Aorta (tissue), 5 donors: ENCODE measurements at places on chromosomes 4 and X.

DNA sequence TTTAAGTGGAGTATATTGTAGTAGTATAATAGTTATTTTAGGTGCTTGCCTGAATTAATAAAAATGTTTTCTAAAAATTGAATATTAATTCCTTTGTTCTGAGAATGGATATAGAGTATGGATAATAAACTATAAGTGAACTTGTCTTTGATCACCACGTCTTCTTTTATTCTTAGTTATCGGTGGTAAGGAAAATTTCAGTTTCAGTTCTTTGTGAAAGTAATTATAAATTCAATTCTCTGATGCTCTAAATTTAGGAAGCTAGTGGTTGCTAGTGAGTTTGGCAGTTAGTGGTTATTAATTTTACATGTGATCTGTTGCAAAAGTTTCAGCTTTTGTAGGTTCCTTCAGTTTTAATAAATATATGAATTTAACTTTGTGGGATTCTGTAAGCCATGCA is 30.8 kb downstream of the MRPL1 start:
- no peak for DNase-seq

- no peak for DNase-seq
Observed at GRCh38 chrX:65574356-65574755, 39.8 kb upstream of the LAS1L start.

DNA sequence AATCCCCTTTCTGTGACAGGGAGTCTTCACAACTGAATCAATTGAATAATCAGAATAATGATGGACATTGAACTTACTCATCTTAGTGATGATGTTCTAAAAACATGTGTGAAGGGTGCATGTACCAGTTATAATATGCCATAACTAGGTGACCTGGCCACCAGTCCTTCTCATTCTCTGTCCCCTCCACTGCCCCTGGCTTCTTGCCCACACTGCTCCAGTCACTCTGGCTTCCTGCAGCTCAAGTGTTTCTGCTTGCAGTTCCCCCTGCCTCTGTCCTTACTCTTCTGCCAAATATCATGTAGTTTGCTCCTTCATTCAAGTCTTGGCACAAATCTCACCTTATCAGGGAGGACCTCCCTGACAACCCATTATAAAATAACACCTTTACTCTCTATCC is 168.1 kb upstream of the SLC7A11 start:
- no peak for DNase-seq

DNA sequence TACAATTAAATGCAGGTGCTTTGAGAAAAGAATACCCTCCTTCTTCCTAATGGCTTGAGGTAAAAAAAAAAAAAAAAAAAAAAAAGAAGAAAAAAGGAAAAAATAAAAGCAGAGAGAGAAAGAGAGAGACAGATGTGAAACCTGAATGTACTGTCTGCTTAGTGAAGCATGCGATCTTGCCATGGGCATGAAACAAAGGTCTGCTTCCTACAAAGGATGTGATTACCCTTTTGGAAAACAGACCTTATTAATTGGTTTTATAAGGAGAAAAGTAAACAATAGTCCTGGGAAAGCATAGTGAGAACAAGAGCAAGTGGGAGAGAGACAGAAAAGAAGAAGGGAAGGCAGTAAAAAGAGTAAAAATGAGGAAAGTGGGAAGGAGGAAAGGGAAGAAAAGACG is 526.1 kb upstream of the PABPC4L start:
- no peak for DNase-seq

DNA sequence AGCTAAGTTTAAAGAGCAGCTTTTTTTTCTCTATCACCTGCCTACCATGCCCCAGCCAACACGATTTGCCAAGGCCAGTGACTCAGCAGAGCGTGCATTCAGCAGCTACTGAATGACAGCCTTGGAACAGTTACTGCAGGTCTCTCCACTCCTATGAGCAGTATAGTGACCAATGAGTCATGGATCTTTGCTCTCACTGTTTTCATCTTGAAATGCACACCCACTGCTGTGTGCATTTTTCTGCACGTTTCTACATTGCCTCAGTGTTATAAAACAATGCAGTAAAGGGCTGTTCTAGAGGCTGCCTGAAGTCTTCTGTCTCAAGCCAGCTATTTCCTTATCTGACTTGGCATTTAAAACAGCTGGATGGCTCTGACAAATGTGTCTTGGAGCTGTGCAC is 66.0 kb upstream of the C4orf54 start:
- DNase-seq = peak; percentile 72

GRCh38 chr4:4254666-4255065 is 6.6 kb upstream of the TMEM128 start:
- no peak for DNase-seq

DNA sequence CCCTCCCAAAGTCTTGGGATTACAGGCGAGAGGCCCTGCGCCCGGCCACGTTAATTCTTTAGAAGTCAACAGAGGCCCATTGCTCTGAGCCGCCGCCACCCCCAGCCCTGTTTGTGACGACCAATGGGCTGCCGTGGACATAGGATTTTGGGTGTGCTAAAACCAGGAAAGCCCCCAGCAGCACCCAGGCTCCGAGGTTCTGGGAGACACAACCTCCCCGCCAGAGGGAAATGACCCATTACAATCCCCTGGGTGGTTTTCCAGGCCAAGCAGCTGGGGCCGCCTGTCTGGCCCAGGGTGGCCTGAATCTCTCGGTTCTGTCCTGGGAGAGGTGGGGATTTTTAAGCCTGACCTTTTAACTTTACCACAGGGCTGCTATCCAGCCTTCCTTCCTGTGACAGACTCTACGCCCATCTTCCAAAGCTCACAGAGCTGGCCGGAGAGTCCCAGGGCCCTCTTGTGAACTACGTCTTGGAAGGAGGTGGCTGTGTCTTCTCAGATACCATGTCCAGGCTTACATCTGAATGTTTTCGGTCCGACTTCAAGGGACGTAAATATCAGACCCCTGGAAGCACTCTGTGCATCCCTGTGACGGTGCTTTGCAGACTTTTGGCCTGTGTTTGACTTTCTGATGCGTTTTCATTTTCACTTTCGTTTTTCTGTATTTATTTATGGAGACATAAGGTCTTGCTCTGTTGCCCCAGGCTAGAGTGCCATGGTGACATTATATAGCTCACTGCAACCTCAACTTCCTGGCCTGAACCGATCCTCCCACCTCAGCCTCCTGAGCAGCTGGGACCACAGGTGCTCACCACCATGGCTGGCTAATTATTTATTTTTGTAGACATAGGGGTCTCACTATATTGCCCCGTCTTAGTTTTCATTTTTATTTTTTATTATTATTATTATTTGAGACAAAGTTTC is 36.0 kb downstream of the P2RY8 start:
- no peak for DNase-seq

DNA sequence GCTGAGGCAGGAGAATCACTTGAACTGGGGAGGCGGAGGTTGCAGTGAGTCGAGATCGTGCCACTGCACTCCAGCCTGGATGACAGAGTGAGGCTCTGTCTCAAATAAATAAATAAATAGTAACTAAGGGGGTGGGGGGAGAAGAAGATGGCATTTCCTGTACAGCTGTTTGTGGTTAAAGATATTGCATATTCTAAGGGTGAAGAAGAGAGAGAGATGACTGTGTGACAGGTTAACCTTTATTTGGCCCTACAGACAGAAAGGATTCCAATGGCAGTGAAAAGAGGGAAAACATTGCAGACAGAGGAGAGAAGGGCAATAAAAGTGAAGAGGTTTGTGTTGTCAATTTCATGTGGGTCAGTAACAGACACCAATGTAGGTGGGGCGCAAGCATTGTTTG is 9.4 kb downstream of the TASL start:
- DNase-seq = no peak

GRCh38 chr4:187903700-187904099 is 91.9 kb upstream of the ZFP42 start:
- no peak for DNase-seq

DNA sequence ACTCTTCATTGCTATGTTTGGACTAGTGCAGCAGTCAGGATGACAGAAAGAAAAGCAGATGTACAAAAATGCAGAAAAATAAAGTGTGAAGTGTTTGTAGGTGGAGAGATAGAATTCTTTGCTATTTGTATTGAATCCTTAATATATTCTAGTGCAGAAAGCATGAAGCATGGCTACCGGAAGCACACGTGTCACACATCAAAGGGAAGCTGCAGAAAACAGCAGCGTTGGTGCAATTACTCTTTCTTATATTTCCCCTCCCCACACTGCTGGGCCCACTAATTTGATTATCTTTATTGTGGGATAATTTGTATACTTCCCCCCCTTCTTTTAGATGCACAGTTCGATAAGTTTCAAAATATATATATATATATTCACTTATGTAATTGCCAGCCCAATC is 35.9 kb upstream of the TAPT1 start:
- no peak for DNase-seq

DNA sequence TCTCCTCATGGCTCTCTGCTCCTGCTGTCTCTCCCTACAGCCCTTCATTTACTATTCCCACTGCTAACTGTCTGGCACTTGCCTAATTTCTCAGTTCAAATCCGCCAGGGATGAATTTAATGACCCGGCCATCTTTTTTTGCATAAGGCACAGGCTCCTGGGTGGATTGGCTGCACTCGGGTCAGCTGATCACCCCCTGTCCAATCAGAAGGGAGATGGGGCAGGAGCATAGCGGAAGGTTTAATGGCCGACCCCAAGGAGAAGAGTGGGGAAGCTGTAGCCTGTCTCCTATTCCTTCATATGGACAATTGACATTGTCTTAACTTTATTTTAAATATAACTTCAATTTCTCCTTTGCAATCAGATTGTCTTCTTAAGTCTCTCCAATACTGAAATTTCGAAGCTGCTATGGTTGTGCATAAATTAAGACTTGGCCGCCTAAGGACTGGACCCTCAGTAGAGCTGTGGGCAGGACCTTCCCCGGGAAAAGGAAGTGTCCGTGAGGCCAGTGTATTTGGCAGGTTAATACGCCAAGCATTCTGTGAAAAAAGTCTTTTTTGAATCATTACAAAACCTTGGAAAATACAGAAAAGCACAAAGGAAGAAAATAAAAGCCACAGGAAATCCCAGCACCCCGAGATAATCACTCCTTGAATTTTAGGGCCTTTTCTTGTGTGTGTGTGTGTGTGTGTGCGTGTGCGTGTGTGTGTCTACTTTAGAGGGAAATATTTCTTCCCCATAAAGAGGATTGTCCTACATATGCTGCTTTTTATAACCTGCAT is 55.5 kb downstream of the SMIM20 start:
- DNase-seq = no peak

- no peak for DNase-seq
Observed at GRCh38 chr4:181138116-181138515, 1105.1 kb upstream of the TENM3 start.

- no peak for DNase-seq
Observed at GRCh38 chrX:153770601-153771414, 6.8 kb downstream of the PLXNB3 start.

DNA sequence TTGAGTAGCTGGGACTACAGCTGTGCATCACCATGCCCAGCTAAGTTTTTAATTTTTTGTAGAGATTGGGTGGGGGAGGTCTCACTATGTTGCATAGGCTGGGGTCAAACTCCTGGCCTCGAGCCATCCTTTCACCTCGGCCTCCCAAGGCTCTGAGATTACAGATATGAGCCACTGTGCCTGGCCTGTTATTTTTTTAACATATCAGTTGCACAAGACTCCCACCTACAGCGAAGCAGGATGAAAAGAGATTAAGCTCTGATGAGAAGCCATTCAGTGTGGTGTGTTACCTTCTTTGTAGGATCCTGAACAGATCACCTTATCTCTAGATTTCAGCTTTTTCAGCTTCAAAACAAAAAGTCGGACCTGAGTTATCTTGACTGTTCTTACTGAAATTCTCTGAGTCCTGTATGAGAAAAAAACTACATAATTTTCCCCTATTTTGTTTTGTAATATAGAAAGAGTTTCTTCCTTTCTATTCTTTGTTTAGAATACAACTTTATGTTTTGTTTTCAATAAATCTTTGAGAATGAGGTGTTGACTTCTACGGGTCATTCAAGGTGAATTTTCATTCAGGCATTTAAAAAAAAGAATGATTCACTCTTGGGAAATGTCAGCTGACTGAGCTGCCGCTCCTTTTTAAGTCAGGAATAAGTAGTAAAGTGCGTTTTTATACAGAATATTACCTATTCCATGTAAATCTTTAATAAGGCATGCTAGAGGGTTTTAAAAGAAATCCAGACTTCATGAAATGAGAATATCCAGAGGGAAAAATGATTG is 134.6 kb downstream of the ARSF start:
- DNase-seq = no peak

DNA sequence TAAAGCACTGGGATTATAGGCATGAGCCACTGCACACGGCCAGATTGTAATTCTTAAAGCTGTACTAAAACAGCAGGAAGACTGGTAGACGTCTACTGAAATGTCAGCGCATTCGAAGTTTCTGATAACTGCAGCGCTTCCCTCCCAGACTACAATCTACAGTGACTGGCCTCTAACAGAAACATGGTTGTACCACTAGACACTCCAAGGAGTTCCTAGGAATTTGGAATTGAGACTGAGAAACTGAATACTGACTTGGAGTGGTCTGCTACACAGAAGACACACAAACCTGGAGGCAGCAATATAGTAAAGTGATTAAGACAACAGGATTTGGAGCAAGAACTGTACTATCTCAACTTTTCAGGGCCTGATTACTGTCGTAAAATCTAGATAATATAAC is 937 bp downstream of the HELQ start:
- no peak for DNase-seq
